ENCODE measurements at places on chromosomes 12 and 14.

GRCh38 chr12:111012918-111013317, 92.5 kb upstream of the MYL2 start:
- DNase-seq: no peak

- no peak for DNase-seq
These were observed 29.1 kb downstream of the PAWR start for GRCh38 chr12:79661629-79662028.

DNA sequence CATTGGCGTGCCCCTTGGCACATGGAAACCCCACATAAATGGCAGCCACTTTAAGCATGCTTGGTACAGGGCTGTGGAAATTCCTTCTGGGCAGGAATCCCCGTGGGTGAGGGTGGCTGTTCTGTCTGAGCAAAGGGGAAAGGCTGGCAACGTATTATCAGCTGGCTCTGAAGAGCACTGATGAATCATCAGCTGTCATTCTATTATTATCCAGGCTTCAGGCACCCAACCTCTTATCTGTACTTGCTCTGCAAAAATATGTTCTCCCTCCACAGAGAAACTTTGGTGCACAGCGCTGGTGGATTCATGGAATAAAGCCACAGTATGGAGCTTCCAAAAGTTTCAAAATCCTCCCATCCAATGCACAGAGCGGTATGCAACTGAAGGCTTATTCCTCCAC, 167.1 kb downstream of the TBX5 start:
- DNase-seq: no peak

DNA sequence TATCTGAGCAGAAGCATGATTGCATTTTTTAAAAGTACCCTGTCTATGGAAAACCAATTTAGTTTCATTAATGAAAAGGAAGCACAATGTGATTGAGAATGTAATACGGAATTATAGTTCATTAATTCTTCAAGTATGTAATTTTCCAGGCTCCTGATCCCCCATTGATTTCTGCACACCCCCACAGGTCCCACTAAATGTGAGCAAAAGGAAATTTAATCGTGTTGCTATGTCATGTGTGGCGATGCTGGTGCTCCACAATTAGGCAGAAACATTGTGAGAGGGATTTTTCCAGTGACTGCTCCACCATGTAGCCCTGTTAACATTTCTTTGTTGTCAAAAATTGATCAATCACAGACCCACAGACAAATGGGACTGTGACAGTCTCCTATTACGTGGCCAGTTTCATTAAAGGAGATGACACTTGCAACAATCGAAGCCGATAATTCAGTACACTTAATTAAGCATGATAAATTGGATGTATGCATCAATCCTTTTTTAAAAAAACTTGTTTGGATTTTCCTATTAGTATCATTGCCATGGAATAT, 306.0 kb downstream of the NELL2 start:
- DNase-seq: no peak

- DNase-seq: no peak
These were observed 40.1 kb downstream of the FBXL14 start for GRCh38 chr12:1553987-1554982.

- DNase-seq: no peak
These were observed 13.8 kb downstream of the PCBP2 start for GRCh38 chr12:53465679-53466078.

DNA sequence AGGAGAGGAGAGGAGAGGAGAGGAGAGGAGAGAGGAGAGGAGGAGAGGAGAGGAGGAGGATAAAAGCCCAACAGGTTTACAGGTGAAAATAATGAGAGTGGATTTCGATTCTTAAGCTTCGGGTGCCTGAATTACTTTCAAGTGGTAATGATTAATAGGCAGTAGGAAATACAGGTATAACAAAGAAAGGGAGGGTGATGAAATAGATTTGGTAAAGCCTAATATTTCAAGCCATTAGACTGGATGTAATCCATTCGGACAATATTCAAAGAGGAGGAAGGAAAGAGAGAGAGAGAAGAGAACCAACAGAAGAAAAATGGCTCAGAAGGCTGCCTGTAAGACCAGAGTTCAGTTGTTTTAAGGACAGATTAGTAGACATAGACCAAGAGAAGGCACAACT, 76.6 kb downstream of the RASSF9 start:
- no peak for DNase-seq

DNA sequence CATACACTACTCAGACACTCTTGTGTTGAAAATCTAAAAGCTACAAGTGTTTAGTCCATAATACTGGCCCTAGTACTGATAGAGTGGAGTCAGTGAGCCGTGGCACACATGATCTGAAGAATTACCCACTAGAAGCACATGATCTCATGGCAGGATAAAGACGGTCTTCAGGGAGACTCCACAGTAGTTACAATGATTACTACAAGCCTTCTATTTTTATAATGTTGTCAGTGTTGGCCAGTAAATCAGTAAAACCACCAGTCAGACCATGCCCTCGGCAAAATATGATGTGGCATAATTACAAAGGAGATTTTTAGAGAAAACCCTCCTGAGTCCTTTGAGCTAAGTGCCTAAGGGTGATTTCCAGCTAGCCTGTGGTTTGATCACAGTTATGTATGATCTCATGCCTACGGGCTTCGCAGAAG, 114.9 kb downstream of the PDZRN4 start:
- DNase-seq: no peak

- DNase-seq: no peak
These were observed 181.1 kb downstream of the ALX1 start for GRCh38 chr12:85461127-85461526.

DNA sequence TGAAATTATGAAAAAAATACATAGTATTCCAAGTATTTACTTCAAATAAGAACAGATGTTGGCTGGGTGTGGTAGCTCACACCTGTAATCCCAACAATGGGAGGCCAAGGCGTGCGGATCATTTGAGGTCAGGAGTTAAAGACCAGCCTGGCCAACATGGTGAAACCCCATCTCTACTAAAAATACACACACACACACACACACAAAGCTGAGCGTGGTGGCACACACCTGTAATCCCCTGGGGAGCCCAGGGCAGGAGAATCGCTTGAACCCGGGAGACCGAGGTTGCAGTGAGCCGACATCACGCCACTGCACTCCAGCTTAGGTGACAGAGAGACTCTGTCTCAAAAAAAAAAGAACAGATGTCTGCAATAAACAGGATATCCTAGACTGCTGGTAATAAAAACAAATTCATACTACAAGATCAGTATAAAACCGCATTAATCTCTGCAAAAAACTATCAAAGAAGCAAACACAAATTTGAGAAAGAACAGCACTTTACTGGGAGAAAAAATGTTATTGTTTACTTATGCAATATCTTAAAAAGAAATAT, 23.8 kb downstream of the EEA1 start:
- DNase-seq: no peak

- no peak for DNase-seq
These were observed 6.2 kb downstream of the EIF2S3B start for GRCh38 chr12:10511756-10512355.

GRCh38 chr14:65302571-65303189, 109.8 kb upstream of the FUT8 start:
- DNase-seq: no peak

- no peak for DNase-seq
These were observed 4.2 kb upstream of the FOXG1 start for GRCh38 chr14:28762303-28762954.

DNA sequence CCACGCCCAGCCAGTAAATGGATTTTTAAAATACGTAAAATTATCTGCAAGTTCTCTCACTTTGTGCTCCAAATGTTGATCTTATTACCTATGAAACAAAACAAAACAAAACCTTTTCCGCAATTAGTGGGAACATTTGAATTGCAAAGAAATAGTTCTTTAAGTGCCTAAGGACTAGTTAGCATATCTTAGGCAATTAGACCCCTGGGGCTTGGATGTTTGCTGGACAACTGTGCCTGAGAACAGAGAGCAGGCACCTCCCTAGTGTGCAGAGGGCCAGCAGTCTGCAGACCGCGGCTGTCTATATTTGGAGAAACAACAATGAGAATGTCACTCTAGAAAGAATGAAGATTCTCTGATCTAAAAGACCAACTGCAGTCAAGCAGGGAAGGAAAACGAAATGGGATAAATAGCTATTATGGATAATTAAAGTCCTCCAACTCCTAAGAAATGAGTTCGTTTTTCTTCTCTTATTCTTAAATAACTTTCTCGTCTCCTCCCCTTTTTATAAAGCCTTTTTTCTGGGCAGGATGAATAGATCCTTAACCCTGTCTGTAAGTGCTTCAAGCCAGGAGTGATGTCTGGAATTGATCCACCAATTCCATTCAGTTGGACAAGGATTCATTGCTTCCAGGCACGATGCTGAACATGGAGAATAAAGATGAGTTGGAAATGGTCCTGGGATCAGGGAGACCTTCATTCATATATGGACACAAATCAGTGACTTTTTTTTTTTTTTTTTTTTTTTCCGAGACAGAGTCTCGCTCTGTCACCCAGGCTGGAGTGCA, 16.2 kb downstream of the SLC17A8 start:
- DNase-seq: no peak

- no peak for DNase-seq
These were observed 279.0 kb downstream of the TMEM117 start for GRCh38 chr12:44114906-44115305.

- peak; percentile 14 for DNase-seq
These were observed 45.3 kb downstream of the SPRING1 start for GRCh38 chr12:116692605-116693004.

- DNase-seq: no peak
These were observed 71.2 kb downstream of the SLC2A13 start for GRCh38 chr12:40034712-40035111.

- no peak for DNase-seq
These were observed 86.1 kb downstream of the MYF5 start for GRCh38 chr12:80802652-80803400.

DNA sequence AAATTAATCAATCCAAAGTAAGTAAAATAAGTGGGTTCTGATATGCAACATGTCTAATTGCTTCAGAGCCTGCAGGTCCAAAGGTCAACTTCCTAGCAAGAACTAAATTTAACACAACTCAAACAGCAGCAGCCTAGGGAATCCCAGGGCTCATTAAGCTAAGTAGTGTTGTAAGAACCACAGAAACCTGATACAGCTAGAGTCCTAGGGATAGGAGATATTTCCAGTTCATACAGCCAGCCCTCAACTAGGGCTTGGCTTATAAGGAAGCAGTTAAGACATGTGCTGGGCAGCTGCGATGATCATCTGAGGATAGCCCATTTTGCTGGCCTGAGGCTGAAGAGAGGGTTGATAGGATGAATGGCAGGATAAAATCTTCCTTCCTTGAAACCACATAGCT, at the start of gene OR4Q3:
Gene OR4Q3 (plus strand): TSS at position 316 of the 400 bp plus-strand sequence.
- DNase-seq: no peak

- DNase-seq: no peak
These were observed at the start of gene ADGRD1 for GRCh38 chr12:130953771-130954543. Gene ADGRD1, plus strand, starts transcription at chr12:130953907. Its CDS starts 559 bp downstream, at chr12:130954466.

DNA sequence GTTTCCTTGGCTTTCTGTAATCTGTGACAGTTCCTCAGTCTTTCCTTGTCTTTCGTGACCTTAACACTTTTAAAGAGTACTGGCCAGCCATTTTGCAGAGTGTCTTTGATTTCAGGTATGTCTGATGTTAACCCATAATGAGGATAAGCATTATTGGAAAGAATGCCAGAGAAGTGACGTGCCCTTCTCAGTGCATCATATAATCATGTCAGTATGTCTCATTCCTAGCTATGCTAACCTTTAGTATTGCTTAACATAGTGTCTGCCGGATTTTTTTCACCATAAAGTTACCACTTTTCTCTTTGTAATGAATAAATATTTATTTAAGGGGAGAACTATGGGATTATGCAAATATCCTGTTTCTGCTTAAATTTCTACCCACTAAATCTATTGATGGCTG, 28.5 kb downstream of the RERG start:
- no peak for DNase-seq
